ENCODE measurements at places on chromosomes 13 and 19. TPM values are rescaled to one million over a fixed set of nuclear protein-coding genes. Genes with fewer than 3 reads are reported as not detected.

GRCh38 chr13:50650592-50651504 lies 192.6 kb downstream of the DLEU7 start:
- DNase-seq: no peak

GRCh38 chr13:42221121-42221765 lies 50.7 kb upstream of the AKAP11 start:
- no peak for DNase-seq

GRCh38 chr13:53545340-53545941 lies 516.8 kb downstream of the OLFM4 start:
- no peak for DNase-seq

DNA sequence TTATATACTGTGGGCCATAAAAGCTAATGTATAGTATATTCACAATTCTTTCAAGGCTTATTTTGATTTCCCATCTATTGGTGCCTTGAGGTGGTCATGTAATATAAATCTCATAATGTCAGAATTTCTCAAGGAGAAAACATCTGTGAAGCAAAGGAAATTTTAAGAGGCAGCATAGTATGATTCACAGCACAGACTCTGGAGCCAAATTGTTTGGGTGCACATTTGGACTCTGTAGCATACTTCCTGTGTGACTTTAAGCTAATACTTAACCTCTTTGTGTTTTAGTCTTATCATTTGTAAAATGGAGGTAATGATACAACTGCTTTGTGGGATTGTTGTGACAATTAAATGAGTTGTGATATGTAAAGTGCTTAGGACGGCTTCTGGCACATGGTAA lies 67.6 kb downstream of the PIBF1 start:
- no peak for DNase-seq

GRCh38 chr13:90416519-90416918 lies 931.0 kb upstream of the MIR17HG start:
- no peak for DNase-seq

GRCh38 chr13:24982333-24982999 lies 113.5 kb upstream of the PABPC3 start:
- no peak for DNase-seq

GRCh38 chr13:112952759-112953551 lies 16.1 kb upstream of the MCF2L start:
- no peak for DNase-seq

DNA sequence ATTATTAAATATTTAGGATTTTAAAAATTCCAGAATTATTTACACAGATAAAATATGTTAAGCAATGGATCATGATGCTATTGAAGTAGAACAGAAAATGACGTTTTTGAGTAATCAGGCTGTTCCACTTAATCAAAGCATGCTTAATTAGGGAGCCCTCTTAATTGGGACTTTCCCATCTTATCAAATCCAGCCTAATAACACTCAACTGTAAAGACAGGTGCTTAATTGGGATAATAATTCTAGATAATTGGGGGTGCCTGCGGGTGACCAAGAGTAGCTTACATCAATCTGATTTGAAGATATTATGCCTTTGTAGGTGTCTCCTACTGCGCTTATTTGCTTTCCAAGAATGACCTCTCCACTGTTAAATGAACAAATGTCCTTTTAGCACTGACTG lies 742.2 kb upstream of the SLITRK6 start:
- no peak for DNase-seq

- no peak for DNase-seq
These were observed 19.1 kb downstream of the WTIP start for GRCh38 chr19:34500656-34501120.

The CASP14 gene
- not detected for total RNA-seq

The ZNF615 gene
- 12.2 TPM for total RNA-seq

The CGB3 gene
- total RNA-seq: not detected
